Astrocyte (in vitro differentiated cells and primary cell): ENCODE measurements at places on chromosomes 4 and X. TPM values are rescaled to one million over a fixed set of nuclear protein-coding genes. Genes with fewer than 3 reads are reported as not detected.

Gene TRAPPC11
- total RNA-seq: 26.3 and 26.5 TPM in 2 replicates

Gene POU4F2
- not detected in 2 replicates for total RNA-seq

DNA sequence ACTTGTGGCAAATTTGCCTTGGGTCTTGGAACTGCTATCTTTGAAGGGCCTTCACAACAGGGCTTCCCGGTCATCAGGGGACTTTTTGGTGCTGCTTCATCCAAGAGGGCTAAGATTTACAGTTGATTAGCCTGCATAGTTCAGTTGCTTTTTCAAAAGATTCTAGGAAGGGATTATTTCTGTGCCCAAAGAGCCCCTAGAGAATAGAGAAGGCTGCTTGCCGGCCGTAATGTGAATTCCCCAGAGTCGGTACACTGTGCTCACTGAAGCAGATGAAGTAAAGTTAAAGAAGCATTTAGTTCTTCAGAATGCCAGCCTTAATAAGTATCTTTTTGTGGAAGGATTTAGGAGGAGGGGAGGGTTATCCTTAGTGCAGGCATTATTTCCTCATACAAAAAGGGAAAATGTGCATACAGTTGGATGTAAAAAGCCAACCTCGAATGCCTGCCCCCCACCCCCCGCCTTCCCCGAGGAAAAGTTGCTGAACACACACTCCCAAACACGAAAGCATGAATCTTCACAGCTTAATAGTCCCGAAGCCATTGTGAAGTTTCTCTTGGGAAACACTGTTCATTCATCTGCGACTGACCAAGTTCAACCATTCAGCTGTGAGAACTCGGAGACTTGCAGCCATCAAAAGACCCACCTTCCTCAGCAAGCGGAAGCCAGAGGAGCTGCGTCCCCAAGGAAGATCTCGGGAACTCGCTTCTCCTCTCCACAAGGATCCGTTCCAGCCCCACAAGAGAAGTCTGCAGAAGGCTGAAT is 47.6 kb downstream of the ANOS1 start:
- DNase-seq: no peak

DNA sequence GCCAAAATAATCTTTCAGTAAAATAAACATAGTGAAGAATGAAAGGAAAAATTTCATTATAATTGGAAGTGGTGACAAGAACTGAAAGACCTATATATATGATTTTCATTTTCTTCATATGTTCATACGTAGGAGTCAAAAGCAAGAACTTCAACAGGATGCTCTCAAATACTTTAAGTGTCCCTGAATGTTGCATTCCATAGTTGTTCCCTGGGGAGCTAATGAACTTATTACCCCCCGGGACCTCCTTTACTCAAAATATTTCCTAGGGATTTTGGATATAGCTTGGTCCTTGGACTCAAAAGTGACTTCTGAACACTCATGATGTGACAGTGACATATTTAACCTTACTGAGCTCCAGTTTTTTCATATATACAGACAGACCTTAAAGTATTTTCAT is 44.9 kb upstream of the NDST4 start:
- DNase-seq: no peak

DNA sequence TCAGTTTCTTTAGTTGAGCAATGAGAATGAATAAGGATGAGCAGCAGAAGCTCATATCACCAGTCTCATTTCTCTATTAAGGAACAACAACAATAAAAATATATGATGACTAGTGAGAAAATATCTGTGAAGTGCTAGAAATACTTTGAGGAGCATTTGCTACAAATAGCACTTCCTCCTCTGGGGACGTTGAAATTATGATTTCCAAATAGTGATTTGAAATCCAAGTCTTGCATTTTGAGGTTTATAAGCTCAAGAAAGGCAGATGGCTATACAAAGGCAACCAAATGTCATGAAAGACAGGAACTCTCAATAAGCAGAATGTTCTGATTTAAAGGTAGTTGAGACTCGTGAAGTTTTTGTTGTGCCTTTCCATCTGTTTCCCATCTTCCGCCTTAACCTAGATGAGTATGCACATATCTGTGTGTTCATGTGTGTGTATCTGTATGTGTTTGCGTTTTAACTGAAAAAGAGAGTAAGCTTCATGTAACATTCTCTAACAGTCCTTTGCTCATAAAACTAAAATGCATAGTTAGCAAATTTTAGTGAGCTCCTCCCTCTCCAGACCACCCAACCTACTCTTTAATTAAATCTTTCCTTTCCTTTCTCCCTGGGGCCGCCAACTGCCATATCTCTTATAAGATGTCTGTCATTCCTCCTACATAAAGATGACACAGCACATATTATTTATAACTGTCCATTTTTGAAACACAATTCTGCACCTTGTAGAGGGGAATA is 222.6 kb upstream of the RASGEF1B start:
- DNase-seq: no peak
